ENCODE measurements at places on chromosomes 5 and 9.

DNA sequence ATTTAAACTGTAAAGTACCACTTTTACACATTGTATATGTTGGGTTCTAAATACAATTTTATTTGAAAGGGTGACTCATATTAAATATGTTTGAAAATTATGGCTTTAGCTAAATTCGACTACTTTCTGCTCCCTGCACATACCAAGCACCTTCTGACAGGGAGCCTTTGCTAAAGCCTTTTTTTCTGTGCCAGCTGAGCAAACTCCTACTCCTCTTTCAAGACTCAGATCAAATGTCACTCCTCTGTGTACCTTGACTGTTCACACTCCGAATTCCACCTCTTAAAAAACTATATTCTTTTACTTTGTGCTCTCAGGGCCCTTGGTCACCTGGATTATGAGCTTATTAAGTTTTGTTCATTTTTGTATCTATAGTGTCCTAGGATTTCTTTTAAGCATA is 6.5 kb upstream of the OXCT1 start:
- no peak for DNase-seq

- no peak for DNase-seq
Measured at GRCh38 chr5:83586874-83587776, 115.6 kb downstream of the VCAN start.

DNA sequence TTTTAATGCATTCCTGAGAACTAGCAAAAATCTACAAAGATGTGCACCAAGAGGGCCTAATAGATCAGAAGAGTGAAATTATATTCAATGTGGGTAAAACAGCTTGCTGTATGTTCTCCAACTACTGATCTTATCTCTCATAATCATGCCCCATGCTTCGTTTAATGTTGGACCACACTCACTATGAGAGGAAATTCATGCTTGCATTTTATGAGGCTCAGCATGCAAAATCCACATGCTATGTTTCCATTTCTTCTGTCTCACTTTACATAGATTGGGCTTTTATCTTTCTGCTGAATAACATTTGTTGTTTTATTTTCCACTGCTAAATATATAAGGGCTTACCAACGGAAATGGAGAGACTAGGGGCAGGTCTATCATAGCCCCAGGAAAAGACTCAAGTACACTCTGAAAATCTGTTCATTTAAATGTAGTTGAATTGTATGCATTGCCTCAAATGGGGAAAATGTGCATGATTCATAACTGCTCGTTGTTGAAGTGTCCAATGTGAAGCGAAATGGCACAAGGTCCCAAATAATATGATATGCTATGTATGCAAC is 474.2 kb downstream of the EFNA5 start:
- DNase-seq = no peak

DNA sequence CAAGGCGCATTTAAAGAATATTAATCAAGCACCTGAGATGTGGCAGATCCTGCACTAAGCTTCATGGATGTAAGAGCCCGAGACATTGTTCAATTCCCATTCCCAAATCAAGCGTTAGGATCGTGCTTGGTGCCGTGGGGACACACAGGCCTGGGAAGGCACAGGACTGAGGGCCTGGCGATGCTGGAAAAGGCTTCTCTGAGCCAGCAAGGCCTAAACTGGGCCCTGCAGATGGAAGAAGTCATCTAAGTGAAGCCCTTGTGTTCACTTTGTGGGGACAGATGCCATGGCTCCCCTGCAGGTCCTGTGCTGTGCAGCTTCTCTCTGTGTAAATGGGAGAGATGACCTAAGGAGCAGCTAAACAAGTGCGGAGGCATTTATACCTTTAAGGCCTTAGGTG is 83.9 kb downstream of the LIFR start:
- DNase-seq = no peak

DNA sequence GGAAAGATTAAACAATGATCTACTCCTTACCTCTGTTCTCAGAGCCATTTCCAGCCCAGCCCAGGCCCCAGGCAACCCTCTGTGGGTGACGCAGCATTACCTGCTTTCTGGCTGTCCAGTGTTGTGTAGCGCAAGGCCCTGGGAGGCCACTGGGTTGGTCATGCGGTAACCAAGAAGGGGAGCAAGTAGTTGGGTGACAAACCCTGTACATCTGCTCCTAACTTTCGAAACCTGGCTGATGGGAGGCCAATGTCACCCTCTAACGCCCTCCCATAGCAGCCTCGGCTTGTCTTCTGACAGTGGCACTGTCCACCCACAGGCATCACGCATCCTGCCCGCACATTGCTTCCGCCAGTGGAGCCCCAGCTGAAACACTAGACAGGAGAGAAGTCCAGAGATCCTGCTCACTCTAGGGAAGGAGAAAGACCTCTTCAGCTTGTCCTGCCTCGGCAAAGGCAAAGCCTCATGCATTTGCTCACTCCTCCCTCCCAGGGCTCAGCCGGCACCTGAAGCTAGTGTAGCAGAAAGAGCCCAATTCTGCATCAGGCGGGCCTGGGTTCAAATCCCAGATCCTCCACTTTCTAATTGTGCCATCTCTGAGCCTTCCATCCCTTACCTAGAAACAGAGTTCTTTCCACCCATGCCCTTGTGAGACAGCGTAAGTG is 94.6 kb downstream of the ADAMTS2 start:
- DNase-seq = no peak

GRCh38 chr5:149125386-149125891 is 15.9 kb upstream of the ABLIM3 start:
- no peak for DNase-seq

DNA sequence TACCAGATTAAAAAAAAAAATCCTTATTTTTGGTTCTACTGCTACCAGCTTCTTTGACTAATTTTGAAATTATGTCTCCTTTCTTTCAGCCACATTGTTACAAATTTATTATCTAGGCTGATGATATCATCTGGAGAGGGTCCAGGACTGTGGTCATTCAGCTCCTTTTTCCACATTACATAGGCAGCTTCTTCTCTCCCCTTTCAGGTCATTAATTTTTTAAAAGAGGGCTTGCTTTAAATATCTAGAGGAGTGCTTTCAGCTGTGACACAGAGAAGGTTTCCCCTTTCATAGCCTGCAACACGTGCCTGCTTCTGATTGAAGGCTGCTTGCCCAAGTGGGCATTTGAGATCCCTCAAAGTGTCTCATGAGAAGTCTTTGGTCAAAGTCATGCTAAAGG is 155.7 kb upstream of the PAPPA start:
- no peak for DNase-seq

DNA sequence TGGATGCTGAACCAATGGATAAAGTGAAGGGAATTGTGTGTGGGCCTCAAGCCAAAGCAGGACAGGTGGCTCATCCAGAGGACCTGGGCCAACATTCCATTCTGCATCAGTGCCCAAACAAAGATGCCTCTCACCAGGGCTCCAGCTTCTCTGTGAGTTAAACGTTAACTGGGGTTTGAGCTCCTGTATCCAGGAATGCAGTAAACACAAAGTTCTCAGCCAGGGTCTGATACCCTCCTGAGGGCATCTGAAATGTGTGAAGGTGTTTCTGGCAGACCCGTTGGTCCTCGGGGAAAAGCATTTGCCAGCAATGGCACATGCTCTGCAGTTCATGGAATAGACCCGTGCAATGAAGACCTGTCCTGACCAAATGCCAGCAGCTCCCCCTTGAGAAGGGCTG is 33.9 kb upstream of the AOPEP start:
- no peak for DNase-seq

DNA sequence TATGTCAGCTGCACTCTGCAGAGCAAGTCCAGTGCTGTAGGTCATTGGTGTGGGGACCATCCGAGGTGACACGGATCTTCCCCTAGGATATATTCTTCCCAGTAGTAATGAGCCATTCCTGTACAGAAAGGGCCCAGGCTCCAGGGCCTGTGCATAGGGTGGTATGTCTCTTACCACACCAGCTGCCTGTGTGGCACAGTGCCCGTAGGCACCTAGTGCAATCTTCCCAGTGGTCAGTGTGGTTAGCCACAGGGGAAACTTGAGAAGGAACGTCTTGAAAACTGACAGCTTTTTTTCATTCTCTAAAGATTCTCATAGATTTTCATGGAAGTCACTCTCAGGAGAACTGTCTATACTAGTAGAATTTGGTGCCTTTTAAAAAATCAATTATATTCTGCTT is 39.8 kb downstream of the CYSTM1 start:
- DNase-seq = no peak

DNA sequence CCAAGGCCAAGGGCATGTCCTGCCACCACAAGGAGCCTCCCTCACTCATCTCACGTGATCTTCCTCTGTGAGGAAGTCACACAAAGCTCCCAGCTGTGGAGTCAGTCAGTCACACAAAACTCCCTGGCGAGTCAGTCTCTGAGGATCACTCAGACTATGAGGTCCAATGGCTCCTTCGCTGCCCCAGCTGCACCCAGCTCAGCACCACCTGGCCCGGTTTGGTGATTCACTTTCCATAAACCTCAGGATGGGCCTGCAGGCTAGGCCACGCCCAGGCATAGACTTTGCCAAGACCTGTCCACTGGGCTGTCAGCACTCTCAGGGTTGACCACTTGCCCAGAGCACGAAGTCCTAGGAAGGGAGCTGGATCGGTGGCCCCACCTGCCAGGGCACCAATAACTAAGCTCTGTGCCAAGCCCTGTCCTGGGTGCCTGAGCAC is 233.8 kb downstream of the HSPA4 start:
- no peak for DNase-seq

- DNase-seq = peak; percentile 5
Measured at GRCh38 chr9:68437785-68438184, 81.4 kb downstream of the PGM5 start.

DNA sequence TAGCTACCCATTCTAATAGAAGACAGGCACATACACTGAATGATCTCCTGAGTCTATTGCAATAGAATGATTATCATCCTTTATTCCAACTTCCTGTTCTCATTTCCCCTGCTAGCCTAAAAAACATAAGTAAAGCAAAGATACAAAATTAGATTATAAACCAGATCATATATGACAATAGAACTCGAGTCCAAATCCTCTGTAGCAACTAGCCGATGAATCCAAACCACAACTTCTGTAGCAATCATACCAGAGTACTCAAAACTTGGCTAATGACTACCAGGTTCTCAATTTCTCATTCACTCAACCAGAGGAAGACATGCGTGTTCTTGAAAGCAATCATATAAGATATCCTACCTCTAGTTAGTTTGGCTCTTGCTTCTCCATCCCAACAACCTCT is 622.1 kb downstream of the PSAT1 start:
- no peak for DNase-seq

DNA sequence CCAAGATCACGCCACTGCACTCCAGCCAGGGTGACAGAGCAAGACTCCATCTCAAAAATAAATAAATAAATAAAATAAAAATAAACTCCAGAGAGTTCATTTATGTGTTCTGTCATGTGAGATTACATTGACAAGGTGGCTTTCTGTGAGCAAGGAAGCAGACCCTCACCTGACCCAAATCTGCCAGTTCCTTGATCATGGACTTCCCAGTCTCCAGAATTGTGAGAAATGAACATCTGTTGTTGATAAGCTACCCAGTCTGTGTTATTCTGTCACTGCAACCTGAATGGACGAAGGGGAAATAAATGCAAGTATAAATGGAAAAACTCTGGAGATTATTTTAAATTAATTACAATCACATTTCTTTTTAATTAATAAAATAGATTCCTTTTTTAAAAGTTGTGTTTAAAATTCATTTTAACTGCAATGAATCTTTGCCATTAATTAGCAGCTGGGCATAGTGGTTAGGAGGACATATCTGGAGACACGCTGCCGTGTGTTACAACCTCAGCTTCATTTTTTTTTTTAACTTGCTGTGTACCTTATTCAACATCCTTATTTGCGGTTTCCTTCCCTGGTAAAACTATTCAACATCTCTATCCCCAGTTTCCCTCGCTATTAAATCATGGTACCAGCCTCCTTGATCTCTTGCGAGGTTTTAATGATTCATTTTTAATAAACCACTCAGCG is 376.4 kb downstream of the CHSY3 start:
- no peak for DNase-seq

DNA sequence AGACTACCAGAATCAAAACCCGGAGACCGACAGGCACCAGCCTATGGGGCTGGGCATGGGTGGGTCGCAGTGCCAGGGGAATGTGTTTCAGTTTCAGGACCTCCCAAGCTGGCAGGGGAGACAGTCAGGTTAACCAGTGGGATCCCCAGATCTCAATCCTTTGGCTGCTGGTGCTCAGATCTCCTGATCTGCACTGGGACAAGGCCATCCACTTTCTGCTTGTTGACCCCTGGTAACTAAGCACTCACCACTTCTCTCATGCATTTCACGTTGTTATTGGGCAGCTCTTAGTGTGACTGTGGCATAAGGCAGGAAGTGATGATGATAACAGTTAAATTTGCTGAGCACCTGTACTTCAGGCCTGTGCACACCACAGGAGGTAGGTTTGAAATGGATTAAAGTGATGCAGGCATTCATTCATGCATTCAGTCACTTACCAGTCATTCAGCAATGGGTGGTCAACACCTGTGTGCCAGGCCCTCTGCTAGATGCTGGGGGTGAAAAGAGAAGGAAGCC is 42.1 kb upstream of the STXBP1 start:
- no peak for DNase-seq

Data from anterior cingulate cortex (tissue), 58 donors.